ENCODE measurements at places on chromosomes 12 and 14.

DNA sequence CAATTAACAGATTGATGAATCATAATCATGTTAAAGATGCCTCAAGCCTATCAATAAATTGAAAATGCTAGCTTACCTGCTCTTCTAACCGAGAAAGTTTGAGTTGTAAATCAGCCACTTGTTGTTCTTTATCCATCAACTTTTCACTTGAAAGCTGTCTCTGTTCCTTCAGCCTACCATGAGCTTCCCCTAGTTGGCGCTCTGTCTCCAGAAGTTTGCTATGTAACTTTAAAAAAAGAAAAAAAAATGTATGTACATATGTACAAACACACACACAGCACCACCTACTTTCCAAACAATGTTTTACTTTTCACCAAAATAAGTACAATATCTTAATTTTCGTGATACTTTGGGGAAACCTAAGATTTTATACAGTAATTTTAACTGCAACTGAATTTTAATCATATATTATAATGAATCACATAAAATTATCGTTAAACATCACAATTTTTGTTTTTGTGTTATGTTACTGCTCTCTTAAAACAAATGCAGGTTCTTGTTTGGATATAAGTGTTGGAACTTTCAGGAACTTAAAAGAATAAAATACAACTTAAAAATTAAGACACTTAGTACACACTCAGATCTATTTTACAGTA is 101.2 kb downstream of the EEA1 start:
- peak; percentile 79 for DNase-seq

- DNase-seq: no peak
These were observed 106.9 kb downstream of the SCARB1 start for GRCh38 chr12:124756760-124757159.

DNA sequence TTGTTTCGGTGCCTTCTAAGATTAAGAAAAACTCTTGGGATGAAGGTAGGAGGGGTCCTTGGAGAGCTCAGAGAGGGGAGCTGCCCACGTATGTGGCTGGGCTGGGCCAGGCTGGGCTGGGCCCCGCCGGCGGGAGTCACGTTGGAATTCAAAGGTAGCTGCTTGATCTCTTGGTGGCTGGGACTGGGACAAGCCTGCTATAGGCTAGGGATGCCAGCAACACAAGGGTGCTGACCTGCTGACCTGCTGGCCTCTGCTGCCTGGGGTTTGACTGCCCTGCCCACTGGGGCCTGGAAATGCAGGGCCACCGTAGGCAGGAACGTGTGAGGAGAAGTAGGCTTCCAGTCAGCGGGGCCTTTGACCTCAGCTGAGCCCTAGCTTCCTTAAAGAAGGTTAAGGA is 52.8 kb upstream of the GTF2A1 start:
- no peak for DNase-seq

DNA sequence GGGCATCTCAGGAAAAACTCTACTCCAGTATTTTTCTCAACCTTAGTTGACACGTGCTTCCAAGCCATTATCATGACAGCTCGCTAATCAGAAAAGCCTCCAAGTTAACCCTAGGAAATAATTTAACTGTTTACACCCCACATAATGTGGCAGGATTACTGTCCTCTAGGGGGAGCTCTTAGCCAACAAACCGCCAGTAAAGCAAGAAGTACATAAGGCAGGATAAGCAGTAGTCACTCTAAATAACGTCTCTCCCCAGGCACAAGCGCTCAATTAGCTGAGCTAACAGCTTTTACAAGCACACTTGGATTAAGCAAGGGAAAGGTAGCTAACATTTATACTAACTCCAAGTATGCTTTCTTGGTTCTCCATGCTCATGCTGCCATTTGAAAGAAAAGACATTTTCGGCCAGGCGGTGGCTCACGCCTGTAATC is 22.8 kb downstream of the APOBEC1 start:
- DNase-seq: peak; percentile 77

DNA sequence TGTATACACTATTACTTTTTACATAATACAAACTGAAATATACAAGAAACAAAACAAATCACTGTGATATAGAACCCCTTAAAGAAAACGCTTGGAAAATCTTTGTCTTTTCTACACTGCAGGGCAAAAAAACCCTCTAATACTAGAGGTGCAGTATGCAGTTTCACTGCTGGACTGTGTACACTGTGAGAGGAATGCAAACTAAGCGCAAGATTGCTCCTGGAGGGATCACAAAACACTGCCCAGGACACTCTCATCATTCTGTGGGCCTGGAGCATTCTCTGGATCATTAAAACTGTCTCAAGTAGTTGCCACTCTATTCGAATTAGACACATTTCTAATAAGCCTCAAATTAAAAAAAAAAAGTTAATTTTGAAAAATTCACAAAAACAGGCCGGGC is 217.6 kb downstream of the MED13L start:
- DNase-seq: no peak

- no peak for DNase-seq
These were observed 36.3 kb upstream of the FAM222A start for GRCh38 chr12:109677279-109677691.

- no peak for DNase-seq
These were observed 66.2 kb downstream of the PTGER2 start for GRCh38 chr14:52380294-52380693.

GRCh38 chr12:28698553-28698952 is 450.5 kb upstream of the FAR2 start:
- DNase-seq: no peak

- peak; percentile 40 for DNase-seq
These were observed 1.8 kb downstream of the PLBD2 start for GRCh38 chr12:113359939-113360748.

DNA sequence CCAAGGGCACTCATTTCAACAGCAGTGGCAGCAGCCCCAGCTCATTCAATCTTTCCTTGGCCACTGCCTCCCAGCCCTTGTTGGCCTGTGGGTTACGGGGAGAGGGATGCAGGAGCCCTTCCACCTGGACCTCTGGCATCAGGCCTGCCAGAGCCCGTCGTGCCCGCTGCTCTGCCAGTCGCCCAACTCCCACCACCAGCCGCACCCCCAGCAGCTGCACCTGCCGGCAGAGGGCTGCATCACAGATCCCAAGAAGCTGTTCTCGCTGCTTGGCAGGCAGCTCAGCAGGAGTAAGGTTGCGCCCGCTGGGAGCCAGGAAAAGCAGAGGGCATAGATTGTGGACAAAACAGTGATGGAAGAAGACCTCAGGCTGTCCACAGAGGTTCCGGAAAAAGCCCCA is 6.7 kb downstream of the SMUG1 start:
- DNase-seq: no peak

- DNase-seq: peak; percentile 68
These were observed 3.8 kb upstream of the NUMB start for GRCh38 chr14:73462048-73462715.

- DNase-seq: no peak
These were observed 35.8 kb downstream of the NIN start for GRCh38 chr14:50795142-50795541.

- DNase-seq: no peak
These were observed 279.4 kb upstream of the SYT1 start for GRCh38 chr12:78585132-78585531.

DNA sequence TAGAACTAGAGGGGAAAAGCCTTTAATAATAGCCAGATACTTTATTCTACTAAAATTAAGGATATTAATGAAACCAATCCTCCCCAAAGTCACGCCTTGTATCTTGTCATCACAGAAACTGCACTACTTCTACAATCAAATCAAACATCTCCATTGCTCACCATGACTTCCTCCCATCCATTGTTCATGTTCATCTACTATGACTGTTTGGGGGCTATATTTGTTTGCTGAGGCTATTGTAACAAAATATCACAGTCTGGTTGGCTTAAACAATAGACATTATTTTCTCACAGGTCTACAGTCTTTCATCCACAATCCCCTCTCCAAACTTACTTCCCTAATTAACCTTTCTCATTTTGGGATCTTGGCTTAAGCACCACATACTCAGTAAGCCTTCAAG is 193.6 kb upstream of the FSCB start:
- DNase-seq: no peak

Measured in hematopoietic multipotent progenitor cell treated with erythropoietin and hydrocortisone succinate and interleukin-3 and kit ligand, for 4 days (in vitro differentiated cells).